ELF-1 (cell line): ENCODE measurements at places on chromosomes 13 and 19.
A peak's percentile ranks its signal among the peaks of the same experiment; 100 is the strongest.

GRCh38 chr19:29413435-29413834, 112.4 kb upstream of the VSTM2B start:
- no peak for DNase-seq

DNA sequence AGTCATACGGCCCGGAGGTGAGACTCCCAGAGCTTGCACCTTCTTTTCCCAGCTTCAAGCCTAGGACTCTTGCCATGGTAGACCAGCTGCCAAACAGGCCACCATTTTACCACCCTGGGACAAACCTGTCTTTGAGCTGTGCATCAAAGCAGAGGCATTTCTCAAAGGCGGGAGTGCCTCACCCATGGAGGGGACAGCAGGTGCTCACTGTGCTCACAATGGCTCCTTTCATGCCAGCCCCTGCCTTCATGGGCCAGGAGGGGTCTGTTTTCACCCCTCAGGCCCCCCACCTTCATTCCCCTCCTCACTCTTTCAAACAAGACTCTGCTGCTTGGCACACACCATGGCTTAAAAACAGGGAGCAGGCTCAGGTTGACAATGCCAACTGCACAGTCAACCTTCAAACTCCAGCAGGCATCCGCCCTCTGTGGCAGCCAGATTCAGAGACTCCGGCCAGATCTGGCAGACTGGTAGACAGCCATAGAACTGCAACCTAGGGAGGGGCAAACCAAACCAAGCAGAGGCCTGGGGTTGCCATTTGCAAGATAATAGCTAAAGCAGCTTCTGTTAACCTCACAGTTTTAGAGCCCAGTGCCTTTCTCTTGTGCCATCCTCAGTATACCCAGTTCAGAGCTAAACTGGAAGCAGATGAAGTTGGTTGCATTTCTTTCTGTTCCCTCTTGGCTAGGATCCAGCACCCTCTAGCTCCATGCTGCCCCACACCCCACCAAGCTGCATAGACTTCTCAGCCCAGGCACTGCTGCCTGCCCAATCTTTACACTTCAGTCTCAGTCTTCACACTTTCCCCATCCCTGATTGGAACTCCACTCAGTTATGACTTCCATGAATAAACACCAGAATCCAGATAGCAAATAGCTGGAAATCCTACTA, 93.9 kb upstream of the SPATA13 start:
- DNase-seq: no peak

DNA sequence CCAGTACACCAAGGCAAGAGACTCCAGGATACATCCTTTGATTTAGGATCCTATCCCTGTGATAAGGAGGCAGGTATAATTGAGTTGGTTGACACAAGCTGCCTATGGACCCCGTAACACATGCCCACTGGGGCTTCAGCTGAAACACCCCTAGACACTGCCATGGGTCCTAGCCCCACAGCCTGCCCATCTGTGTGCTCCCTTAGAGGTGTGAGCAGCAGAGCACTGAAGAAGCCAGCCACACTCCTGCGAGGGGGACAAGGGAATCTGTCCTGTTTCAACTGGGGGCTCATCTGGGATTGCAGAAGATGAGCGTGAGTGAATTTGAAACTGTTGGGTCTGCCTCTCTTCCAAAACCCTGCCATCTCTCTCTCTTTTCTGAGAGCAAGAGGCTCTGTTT, 385.9 kb upstream of the SLITRK6 start:
- DNase-seq: no peak

DNA sequence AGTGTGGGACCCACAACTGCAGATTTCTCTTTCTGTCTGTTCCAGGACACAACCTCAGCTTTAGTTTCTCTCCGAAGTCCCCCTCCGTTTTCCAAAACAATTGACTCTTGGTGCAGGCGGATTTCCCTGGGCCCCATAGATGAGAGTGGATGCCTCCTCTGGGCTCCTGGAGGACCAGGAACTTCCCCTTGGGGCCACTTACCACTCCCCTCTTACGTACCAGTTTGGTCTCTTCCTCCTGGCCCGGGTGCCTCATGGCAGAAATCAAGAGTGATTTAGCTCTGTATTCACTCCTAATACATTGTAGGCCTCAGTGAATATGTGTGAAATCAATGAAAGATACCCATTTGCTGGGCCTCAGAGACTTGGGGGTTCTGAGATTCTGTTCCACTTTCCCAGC, 34.4 kb downstream of the PPP2R1A start:
- no peak for DNase-seq

GRCh38 chr13:48602296-48603016, 51.3 kb upstream of the CYSLTR2 start:
- DNase-seq: peak; percentile 13

- DNase-seq: no peak
These were observed 549.6 kb downstream of the FGF9 start for GRCh38 chr13:22220151-22221135.
